ENCODE measurements at places on chromosomes 4 and X. TPM values are rescaled to one million over a fixed set of nuclear protein-coding genes. Genes with fewer than 3 reads are reported as not detected.

DNA sequence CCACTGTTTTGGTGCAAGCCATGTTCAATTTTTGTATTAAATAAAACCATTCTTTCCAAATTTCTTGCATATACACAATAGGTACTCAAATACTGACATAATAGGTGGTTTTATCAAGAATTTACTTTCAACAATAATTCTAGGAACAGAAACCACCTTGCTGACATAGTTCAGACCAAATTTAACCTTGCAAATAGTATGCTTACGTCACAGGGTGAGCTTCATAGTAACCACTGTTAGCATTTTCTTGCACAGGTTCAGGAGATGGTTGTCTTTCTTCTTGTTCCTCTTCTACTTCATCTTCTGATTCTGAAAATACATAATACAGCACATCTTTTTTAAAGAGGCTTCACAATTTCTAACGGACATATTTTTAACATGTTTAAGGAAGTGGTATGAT, 17.6 kb downstream of the G3BP2 start:
- no peak for DNase-seq

- no peak for DNase-seq
Observed at GRCh38 chr4:150401083-150401687, 180.8 kb upstream of the MAB21L2 start.

DNA sequence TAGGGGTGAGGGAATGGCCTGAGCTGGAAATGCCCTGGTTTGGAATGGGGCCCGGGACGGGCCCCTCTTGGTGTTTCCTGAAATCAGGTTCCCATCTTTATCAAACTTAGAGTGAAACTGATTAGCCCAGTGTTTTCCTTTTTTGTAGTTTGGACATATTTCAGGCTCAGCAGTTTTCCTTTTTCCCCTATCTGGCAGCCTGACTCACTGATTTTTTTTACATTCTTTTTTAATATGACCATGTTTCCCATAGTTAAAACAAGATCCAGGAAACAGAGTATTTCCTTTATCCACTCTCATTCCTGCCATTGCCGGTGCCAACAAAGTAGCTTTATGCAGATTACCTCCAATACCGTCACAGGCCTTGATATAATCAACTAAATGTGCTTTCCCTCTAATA, 20.5 kb upstream of the C4orf17 start:
- DNase-seq: no peak

DNA sequence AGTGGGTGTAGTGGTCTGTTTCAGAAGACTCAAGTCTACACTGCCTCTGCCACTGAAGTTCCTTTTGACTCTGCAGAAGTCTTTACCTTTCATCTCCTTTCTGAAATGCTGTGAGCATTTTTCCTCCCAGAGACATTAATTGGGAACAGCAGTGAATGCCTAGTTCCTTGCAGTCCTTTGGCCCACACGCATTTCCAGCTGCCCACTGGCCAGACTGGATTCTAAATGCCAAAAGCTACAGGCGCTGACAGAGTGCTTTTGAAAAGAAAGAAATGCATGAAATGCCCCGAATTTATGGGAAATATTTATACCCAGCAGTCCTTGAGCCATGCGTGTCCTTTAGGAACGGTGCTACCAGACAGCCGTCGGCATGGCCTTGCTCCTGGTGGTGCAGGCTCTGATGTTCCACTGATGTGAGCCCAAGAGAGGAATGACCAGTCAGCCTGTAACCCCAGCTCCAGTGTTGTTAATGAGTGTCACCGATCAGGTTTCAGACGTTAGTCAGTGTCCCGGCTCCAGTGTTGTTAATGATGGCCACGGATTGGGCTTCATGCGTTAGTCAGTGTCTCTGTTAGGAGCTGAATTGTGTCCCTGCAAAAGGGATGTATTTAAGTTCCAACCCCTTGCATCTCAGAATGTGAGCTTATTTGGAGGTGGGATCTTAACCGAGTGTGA, 132.6 kb downstream of the TBL1X start:
- DNase-seq: no peak

- no peak for DNase-seq
Observed at GRCh38 chr4:8350352-8350751, 80.8 kb downstream of the HTRA3 start.

DNA sequence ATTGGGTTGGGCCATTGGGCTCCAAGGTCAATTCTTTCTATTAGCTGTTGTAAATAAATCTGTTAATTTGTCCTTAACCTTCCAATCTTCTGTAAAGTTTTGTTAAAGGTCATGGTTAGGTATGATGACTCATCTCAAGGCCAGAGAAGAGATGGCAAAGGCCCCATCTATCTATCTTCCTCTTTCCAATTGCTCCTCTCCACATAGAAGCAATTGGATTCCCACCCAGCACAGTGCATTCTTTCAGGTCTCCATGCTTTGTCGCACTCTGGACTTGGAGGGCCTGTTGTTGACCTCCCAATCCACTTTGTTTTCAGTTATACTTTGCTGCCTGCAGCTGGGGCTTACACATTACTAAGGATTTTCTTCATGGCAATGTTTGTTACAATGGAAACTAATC, 118.5 kb downstream of the MFAP3L start:
- DNase-seq: no peak

GRCh38 chr4:1027915-1028238, 16.5 kb downstream of the FGFRL1 start:
- no peak for DNase-seq

DNA sequence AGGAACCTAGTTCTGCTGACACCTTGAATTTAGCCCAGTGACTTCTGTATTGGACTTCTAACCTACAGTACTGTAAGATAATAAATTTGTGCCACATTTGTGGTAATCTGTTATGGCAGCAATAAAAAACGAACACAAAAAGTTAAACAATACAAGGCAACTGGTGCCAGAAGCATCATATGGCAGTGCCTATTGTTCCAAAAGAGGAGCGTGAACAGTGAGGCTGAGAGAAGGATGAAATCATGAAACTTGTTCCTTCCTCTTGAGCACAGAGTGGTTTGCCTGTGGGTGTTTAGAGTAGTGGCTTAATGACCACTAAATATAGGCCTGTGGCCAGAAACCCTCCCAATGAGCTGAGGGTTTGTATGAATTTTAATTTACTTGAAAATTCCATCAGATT, 69.7 kb upstream of the PGRMC2 start:
- peak; percentile 15 for DNase-seq

GRCh38 chrX:79604364-79604763, 237.2 kb upstream of the ITM2A start:
- DNase-seq: no peak

DNA sequence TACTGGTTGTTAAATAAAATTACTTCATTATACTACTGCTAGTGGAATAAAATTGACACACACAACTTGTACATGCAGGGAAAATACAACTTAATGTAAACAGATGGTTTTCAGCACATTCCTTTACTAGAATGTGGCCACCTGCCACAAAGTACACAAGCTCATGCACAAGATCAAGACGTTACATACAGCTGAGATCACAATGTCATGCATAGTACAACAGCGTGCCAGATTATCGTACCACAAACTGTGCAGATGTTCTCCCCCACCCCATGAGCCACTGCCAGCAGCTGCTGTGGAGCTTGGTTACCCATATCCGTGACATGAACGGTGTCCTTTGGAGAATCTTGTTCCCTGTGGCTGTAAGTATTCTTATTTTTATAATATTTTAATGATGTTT, 27.7 kb downstream of the FBXO8 start:
- DNase-seq: peak; percentile 0

DNA sequence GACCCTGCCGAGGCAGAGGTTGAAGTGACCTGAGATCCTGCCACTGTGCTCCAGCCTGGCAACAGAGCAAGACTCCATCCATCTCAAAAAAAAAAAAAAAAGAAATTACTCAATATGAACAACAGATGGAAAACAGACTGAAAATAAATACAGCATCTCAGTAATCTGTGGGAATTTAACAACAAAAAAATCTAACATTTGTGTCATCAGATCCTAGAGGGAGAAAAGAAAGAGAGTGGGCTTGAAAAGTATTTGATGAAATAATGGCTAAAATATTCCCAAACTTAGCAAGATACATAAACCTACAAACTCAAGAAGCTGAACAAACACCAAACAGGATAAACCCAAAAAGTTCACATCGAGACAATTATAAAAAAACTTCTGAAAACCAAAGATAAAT, 84.7 kb downstream of the CENPC start:
- no peak for DNase-seq

GRCh38 chr4:185582651-185583400, 47.5 kb upstream of the PDLIM3 start:
- DNase-seq: no peak

DNA sequence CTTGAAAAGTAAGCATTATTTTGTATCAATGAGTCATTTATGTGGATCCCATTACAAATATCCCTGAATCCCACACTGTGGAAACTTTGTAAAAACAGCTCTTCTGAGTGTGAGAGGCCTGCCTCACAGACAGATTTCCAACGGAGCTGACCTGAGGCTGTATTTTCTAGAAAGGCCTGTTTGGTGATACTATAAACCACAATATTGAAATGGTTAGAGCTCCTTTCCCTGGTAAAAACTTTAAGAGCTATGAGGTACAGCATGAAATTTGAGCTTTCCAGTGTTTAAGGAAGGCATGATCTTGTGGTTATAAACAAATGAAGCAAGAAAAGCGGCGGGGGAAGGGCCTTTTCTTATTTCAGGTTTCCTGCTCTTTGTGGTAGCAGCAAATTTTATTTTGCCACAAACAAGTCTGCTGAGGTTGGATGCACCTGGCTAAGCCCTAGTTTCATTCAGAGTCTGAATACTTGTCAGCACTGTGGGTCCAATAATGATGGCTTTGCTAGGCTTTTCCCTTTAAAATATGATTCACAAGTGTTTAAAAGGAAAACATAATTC, 86.8 kb upstream of the ETNPPL start:
- DNase-seq: peak; percentile 2

DNA sequence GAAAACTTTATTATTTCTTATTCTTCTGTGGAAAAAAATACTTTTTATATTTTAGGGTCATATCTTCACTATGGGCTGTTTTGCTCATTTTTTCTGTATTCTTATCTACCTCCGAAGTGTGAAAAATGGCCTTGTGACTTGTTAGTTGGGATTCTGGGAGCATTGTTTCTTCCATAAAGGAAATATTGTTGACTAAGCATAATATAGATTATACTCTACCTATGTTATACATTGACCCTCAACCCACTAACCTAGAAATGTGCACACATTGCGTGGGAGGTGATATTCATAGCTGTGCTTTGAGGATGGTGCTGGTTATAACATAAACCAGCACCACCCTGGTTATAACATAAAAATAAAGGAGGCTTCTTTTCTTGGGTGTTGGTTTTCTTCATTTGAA, 259.2 kb upstream of the AADAT start:
- no peak for DNase-seq

DNA sequence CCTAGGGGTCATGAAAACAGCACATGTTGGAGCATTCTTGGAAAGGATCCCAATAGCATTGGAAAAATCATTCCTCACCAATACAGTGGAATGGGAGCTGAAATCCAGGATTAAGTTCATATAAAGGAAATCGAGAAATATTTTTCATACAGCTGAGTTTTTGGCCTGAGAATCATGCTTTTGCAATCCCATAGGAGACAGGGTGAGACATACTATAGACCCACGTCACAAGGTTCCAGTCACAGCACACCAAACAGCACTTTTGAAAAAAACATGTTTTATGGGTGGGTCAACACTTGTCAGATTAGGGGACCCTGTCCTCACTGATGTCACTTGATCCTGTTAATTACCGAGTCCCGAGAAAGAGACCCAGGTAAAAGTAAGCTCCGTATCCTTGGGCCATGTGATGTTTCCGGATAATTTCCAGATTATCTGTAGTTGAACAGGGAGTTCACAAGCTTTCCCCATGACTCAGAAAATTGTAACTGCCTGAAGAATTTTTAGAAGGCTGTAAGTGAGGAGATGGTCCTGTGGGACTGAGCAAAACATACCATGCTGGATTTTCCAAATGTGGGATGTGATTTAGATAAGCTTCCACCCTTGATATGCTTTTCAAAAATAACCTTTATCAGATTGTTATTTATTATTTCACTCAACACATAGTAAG, 80.9 kb upstream of the TLR3 start:
- DNase-seq: no peak

- no peak for DNase-seq
Observed at GRCh38 chr4:56255820-56256219, 131.5 kb downstream of the AASDH start.

DNA sequence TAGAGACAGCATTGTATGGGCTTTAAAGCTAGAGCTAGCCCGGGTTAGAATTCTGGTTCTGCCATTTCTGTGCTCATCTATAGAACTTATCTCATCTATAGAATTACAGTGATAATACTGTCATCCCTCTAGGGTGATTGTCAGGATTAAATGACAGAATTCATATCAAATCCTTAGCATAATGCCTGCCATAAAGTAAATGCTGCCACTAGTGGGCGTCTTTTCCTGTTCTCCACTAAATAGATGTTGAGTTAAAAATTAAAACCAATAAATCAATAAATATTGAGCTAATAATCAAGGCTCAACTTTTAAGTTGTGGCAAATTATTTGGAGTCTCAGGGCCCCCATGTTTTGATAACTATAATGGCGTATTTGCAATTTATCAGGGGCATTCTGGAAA, 19.7 kb downstream of the GRIA3 start:
- DNase-seq: no peak

- no peak for DNase-seq
Observed at GRCh38 chr4:56650262-56651055, 30.6 kb downstream of the HOPX start.

GRCh38 chrX:44400588-44400987, 57.1 kb upstream of the EFHC2 start:
- peak; percentile 82 for DNase-seq

- DNase-seq: no peak
Observed at GRCh38 chr4:36677112-36677511, 395.7 kb downstream of the DTHD1 start.

GRCh38 chr4:7841071-7841470, 98.6 kb downstream of the AFAP1 start:
- no peak for DNase-seq

DNA sequence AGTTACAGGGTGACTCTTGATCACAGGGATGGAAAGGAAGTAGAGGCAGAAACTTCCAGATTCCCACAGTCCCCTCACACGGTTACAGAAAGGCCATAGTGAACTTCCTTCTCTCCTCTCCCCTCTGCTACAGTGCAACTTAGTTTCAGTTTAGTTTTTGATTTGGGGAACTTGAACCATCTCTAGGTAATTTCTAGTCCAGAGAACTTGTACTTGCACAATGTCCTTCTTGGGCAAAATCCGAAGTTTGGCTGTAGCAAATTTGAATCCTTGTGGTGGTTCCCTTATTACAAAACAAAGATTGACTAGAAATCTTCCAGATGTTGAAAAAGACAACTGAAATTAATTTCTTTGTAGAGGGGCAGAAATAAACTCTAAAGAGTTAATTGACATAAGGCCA, 1.2 kb upstream of the BLTP1 start:
- DNase-seq: no peak

Gene GAB3
- 1.2 TPM for total RNA-seq

Gene ADH7
- total RNA-seq: not detected

Gene INTU
- 1.2 TPM for total RNA-seq

Gene CXorf49
- total RNA-seq: not detected

Gene VCX3A
- not detected for total RNA-seq

Gene SPANXB1
- total RNA-seq: not detected

Gene SATL1
- not detected for total RNA-seq

Gene FAM184B
- 0.10 TPM for total RNA-seq

Gene COL4A6
- total RNA-seq: 0.46 TPM

Data from MG63 (cell line).